K562 (cell line): ENCODE measurements at places on chromosomes 6 and 20.

DNA sequence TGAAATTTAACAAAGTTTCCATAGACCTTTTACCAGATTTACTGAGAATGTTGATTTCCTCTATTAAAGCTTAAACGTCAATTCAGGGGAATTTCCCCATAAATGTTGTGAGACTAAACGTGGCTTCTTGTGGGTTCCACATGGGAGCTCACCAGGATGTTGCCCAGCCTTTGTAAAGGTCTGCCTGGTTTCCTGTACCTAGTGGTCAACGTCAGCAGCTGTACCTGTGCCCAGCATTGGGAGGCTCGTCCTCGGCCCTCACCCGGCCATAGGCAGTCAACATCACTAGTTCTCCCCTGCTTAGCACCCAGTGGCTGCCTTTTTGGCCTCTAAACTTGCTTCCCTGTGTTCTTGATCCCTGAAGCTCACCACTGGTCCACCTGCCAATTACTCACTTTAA, 22.1 kb upstream of the CD83 start:
- no peaks in the 10 kb centered on the region for H3K4me1 ChIP-seq
- H3K36me3 ChIP-seq: no peaks in the 10 kb centered on the region
- no peak for DNase-seq
- H3K27me3 ChIP-seq: no peaks in the 10 kb centered on the region

- no peaks in the 10 kb centered on the region for H3K27me3 ChIP-seq
- DNase-seq: no peak
- H3K4me1 ChIP-seq: peaks cover 13% of the 10 kb centered on the region
- no peaks in the 10 kb centered on the region for H3K36me3 ChIP-seq
- no peak overlapping the region for H3K4me3 ChIP-seq
- H3K27ac ChIP-seq: no peak overlapping the region
These were observed 84.5 kb upstream of the FAM184A start for GRCh38 chr6:119163006-119163405.

- H3K27me3 ChIP-seq: peaks cover 50% of the 10 kb centered on the region
- no peak for DNase-seq
- H3K4me1 ChIP-seq: no peaks in the 10 kb centered on the region
- no peak overlapping the region for H3K4me3 ChIP-seq
- no peaks in the 10 kb centered on the region for H3K36me3 ChIP-seq
- no peak overlapping the region for H3K27ac ChIP-seq
These were observed 16.7 kb downstream of the TIAM2 start for GRCh38 chr6:155011809-155012291.

- H3K36me3 ChIP-seq: no peaks in the 10 kb centered on the region
- no peak overlapping the region for H3K4me3 ChIP-seq
- no peak for DNase-seq
- no peaks in the 10 kb centered on the region for H3K27me3 ChIP-seq
- no peak overlapping the region for H3K27ac ChIP-seq
These were observed 609.5 kb upstream of the ARID1B start for GRCh38 chr6:156167625-156168071.

DNA sequence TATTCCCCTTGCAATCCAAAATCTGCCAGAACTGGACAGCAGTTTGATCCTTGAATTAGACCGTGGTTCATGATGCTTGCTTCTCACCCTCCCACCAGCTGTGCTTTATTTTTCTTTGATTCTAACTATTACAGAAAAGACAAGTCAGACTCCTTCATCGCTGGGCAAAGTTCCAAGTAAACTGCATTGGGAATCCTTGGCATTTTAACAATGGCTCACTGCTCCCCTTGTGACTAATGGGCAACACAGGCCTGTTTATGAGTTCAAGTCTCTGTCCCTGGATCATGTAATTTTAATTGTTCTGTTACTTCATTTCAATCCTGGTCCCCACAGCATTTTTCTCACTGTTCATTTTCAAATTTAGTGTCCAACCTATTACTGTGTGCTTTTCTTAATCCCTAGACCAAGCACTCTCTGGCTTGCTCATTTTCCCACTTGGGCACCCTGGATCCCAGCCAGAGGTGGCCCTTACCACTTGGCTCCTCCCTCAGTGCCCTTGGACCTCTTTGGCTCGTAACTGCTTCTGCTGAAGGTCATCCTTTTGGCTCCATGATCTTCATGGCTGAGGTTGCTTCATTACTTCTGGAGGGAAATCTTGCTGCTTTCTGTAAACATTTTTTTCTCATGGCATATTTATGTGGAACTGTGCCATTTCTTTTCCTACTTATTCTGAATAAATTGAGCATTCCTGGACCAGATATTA, 32.8 kb downstream of the PSMB9 start:
- no peak overlapping the region for H3K4me3 ChIP-seq
- H3K27me3 ChIP-seq: peaks cover 9% of the 10 kb centered on the region; the same call in 2 of the 3 replicates
- no peaks in the 10 kb centered on the region for H3K36me3 ChIP-seq
- no peak for DNase-seq
- no peaks in the 10 kb centered on the region for H3K4me1 ChIP-seq
